Activated T-helper 1 cell treated with anti-CD3 and anti-CD28 coated beads, Interleukin-2, amount 50 U/mL, for 16 hours (primary cell): ENCODE measurements at places on chromosomes 6 and 20.

DNA sequence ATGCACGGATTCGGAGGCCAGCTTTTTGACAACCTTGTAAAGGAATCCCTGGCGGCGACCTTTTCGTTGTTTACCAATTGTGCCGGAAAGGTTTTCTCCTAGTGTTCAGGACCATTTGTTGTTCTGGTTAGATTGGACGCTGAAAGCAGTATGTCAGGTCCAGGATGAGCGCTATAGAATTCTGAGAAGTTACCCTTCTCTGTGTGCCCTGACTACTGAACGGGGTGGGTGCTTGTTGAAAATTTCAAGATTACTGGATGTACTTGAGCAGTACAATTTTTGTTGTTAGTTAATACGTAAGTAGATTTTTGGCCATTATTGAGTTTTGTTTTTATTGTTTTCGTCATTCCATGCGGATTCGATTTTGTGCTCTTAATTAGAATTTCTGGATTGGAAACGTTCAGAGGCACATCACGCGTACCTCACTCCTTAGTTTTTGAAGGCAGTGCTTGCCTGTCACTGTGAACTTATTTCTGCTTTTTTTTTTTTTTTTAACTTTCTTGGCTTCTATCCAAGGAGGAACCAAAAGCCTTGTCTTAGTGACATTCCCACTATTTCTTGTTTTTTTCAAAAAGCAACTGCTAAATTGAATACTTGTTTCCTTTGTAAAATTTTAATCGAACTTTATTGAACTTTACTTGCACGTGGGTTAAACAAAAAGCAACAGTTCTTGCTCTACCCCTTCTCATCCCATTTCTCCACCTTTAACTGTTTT is 898 bp downstream of the XRN2 start:
- no peak for DNase-seq

DNA sequence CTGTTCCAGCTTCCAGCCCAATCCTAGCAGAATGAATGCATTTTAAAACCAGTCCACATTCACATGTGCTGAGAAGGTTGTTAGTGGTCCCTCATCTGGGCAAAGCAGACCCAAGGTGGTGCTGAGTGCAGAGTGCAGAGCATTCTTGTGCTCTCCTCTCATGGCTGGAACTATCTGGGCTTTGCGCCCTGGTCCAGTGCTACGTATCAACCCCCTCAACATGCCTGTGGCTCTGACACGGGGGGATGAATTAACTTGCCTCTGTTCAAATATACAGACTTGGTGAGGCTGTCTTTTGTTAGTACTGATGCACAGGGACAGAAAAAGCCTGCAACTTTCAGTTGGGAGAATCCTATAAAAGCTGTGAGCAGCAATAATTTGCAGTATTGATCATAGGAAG is 42.5 kb downstream of the PANK2 start:
- no peak for DNase-seq

GRCh38 chr20:3483784-3484183 is 13.0 kb downstream of the ATRN start:
- no peak for DNase-seq

DNA sequence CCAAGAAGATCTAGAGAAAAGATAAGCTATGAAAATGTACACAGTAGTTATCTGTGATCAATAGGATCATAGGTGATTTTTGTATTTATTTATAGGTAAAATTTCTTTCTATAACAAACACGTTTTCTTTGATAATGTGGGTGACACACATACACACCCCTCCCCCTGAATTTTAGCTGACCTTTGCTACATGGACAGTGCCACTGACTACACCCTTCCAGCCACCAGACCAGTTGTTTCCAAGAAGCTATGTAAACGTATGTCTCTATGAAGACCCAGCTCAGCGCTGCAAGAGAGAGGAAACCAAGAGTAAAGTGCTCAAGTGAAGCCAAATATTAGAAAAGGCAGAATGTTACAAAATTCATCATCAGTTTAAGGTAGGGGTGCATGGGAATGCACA is 16.3 kb downstream of the MOCS1 start:
- DNase-seq, result no peak

DNA sequence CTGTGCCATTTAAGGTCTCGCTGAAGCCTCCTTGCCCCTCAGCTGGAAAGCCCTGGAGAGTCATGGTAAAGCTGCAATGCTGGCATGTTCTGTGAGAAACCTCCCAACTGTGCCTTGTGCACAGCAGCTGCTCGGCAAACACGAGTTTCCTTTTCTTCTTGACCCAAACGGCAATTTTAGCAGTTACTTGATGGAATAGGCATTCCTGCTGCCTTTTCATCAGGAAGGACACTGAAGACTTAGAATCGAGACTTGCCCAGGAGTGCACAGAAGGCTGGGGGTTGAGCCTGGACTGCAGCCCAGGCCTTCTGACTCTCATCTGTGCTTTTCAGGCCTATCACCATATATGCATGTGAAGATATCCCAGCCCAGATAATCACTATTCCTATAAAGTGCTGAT is 28.7 kb upstream of the CLDN20 start:
- DNase-seq, result no peak

GRCh38 chr20:62927128-62927705 is 912 bp upstream of the DIDO1 start:
- no peak for DNase-seq

GRCh38 chr6:113271437-113271836 is 585.7 kb upstream of the MARCKS start:
- no peak for DNase-seq
